ENCODE measurements at places on chromosomes 6 and 20.

GRCh38 chr6:49576618-49577017 is 26.1 kb downstream of the C6orf141 start:
- no peak for DNase-seq

DNA sequence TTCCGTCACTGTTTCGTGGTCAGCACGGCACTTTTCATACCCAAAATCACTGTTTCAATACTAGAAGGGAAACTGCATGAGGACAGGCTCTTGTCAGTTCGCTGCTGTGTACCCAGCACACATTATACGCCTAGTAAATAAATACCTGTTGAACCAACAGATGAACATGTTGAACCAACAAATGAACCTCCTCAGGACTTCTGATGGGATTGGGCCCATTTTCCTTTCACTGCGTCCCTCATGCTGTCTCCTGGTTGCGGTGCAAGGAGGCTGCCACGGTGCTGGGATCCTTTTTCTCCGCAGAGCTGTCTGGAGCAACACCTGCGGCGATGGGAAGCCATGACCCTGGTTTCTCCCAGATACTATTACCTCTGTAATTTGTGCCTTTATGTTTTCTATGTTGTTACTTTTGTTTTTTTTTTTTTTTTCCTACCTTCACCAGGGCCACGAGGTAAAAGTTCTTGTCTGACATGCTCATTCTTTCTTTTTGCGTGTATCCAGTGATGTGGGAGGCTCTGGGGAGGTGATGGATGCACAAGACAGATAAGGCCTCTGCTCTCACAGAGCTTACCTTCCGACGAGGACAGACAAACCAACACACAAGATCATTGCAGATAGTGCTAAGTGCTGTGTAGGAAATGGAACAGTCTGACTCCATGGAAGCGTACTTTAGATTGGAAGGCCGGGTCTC is 1.1 kb downstream of the VAPB start:
- DNase-seq = no peak

DNA sequence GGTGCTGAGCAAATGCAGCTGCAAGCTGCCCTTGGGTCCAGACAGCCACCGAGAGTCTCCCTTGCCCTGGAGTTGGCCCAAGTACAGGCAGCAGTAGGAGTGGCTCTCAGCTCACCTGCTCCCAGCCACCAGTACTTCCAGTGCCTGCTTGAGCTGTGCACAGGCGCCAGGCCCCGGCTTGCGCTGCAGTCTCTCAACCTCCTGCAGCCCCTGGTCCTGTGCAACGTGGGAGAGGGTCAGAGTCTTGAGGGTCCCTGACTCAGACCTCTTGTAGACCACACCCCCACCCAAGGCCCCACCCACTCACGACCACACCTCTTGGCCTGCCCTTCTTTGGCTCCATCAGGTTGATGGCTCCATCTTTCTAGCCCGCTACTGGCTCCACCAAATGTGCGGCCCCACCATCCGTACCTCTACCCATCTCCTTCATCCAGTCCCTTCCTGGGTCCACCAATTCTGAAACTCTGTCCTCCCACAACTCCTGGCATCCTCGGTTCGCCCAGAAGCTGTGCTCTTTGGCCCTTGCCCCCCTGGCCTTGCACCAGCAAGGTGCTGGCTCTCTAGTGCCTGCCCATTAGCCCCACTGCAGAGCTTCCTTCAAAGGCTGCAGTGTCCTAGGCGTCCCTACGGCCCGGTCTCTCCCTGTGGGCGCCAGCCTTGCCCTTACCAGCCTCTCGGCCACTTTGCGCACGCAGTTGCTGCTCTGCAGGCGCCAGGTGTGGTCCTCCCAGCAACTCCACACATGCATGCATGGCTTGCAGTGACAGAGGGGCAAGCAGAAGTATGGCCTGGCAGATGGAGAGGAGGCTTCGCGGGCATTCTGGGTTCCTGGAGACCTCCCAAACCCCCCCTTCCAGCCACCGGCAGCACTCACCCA is 16.5 kb upstream of the SPAG4 start:
- no peak for DNase-seq

DNA sequence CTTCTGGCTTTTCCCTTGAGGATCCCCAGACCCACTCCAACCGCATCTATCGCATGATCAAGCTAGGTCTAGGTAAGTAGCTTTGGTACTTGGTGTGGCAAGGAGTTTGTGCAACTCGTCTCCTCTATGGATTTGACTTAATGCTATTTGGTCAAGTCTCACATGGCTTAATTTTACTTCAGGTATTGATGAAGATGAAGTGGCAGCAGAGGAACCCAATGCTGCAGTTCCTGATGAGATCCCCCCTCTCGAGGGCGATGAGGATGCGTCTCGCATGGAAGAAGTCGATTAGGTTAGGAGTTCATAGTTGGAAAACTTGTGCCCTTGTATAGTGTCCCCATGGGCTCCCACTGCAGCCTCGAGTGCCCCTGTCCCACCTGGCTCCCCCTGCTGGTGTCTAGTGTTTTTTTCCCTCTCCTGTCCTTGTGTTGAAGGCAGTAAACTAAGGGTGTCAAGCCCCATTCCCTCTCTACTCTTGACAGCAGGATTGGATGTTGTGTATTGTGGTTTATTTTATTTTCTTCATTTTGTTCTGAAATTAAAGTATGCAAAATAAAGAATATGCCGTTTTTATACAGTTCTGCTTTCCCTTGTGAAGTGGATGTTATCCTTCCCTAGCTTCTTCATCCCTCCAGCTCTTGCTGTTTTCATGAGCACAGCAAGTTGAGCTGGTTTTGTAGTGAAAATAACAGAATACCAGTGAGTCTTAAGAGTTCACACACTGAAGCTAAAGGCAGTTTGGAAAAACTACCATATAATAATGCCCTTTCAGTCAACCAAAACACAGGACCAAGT is 3.8 kb downstream of the SLC35B2 start:
- no peak for DNase-seq

DNA sequence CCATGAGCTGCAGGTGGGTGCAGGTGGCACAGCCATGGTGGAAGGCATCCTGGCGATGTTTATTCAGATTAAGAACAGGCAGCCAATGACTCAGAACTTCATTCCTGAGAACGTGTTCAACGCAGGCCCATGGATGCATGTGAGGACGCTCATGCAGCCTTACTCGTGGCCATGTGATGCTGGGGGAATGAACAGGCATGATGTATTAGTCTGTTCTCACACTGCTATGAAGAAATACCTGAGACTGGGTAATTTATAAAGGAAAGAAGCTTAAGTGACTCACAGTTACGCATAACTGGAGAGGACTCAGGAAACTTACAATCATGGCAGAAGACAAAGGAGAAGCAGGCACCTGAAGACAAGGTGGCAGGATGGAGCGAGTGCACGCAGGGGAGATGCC is 146.6 kb downstream of the RNASET2 start:
- DNase-seq = no peak

GRCh38 chr6:44563397-44563796 is 175.9 kb downstream of the CDC5L start:
- no peak for DNase-seq

- DNase-seq = no peak
Measured at GRCh38 chr6:148507774-148508173, 165.1 kb downstream of the SASH1 start.

- no peak for DNase-seq
Measured at GRCh38 chr20:47847884-47848485, 62.7 kb upstream of the SULF2 start.

DNA sequence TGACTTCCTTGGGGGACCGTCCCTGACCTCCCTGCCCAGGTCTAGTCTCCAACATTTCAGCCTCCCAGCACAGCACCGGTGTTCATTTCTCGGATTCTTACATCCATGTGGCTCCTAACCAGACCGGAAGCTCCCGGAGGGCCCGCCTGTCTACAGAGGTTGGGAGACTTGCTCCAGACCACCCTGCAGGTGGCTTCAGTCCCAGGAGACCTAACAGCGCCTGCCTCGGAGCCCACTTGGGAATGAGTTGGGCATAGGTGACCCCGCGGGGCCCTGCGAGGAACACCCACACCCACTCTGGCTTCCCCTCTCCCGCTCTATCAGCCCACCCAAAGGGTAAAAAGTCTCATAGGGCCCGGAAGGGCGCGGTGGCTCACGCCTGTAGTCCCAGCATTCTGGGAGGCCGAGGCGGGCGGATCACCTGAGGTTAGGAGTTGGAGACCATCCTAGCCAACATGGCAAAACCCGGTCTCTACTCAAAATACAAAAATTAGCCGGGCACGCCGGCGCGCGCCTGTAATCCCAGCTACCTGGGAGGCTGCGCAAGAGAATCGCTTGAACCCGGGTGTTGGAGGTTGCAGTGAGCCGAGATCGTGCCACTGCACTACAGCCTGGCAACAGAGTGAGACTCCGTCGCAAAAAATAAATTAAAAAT is 5.4 kb downstream of the DPPA5 start:
- no peak for DNase-seq

- DNase-seq = no peak
Measured at GRCh38 chr20:57576002-57576401, 15.1 kb downstream of the PCK1 start.

DNA sequence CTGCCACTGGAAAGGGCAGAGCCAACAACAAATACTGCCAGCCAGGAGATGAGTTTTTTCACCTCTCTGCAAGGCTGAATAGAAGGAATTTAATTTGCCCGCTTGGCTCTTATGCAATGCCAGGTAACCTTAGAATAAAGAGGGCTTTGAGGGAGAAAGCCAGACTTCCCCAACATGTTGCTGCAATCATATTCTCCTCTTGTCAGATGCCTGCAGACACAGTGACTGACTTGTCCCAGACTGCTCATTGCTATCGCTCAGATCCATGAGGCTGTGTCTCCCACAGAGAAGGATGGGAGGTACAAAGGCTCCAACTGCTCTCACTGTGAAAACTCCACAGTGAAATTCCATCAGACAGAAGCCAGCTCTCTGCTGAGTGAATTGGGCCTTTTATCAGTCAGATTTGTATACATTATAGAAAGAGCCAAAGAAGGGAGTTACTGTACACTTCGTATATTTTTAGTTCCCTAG is 517.0 kb upstream of the ID4 start:
- no peak for DNase-seq

DNA sequence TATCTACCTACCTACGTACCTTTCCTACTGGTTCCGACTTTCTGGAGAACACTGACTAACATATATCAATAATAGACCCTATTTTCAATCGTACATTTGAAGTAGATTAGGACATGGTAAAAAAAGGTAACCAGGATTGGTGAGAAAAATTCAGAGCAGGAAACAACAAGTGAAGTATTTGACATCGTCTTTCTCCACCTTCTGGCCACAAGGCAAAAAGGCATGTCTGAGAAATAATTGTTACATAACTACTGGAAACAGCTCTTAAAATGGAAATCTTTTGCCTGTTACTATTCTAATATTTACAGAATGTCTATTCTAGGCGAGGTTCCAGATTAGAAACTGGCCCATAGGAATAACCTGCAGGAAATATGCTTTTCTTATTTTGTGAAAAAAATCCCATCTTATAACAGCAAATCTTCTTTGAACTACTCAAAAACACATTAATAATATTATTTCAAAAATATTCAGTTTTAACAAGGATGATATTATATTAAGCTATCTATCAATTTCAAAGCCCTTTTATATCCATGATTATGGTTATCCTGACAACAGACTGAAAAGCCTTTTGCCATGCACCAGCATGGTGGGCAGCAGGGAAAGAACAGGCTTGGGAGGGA is 80.8 kb downstream of the RCAN2 start:
- DNase-seq = no peak

DNA sequence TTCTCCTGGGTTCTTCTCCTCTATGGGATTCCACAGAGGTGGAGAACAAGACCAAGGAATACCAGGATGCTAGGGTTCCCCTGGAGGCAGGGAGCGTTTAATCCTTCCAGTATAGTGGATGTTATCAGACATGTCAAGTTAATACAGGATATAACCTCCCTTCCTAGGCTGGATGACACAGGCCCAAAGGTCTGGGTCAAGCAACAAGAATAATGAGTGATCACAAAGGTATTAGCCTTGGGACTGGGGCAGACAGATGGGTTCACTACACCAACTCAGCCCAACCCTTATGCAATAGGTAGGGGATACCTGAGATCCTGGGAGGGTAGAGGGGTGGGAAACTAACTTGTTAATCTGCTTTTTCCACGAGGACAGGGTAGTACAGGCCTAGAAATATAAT is 690.3 kb downstream of the HTR1B start:
- no peak for DNase-seq

- DNase-seq = no peak
Measured at GRCh38 chr6:156851454-156851921, 74.3 kb downstream of the ARID1B start.

GRCh38 chr6:75830959-75831885 is 82.2 kb downstream of the MYO6 start:
- peak; percentile 2 for DNase-seq

GRCh38 chr20:17431621-17432364 is 99.4 kb downstream of the BFSP1 start:
- peak; percentile 12 for DNase-seq

- DNase-seq = no peak
Measured at GRCh38 chr6:44538807-44539201, 151.3 kb downstream of the CDC5L start.

DNA sequence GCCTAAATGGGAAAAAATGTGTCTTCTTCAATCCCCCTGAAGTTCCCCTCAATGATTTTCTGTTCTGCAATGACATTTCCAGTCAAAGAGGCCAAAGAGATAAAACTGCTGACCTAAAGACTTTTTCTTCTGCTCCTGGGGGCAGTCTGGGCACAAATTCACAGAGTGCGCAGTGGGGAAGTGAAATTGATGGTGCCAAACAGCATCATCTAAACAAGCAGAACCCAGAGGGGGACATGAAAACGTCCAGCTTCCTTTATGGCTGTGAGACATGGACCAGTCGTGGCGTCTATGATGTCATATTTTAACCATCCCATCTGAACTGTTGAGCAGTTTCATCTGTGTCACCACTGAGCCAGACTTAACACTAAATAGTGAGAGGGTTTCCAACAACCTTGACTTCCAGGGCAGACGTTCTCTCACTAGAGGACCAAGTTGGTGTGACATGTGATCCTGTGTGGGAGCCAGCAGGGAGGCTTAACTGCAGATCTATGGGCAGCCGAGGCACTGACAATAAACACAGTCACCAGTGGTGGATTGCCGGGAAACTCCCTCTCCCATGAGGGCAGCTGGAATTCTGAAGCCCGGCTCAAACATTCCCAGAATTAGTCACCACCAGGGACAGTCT is 12.4 kb downstream of the SCML4 start:
- DNase-seq = no peak

GRCh38 chr6:144468709-144469108 is 183.6 kb downstream of the UTRN start:
- no peak for DNase-seq

GRCh38 chr6:108946695-108947094 is 98.5 kb downstream of the ARMC2 start:
- DNase-seq = no peak

DNA sequence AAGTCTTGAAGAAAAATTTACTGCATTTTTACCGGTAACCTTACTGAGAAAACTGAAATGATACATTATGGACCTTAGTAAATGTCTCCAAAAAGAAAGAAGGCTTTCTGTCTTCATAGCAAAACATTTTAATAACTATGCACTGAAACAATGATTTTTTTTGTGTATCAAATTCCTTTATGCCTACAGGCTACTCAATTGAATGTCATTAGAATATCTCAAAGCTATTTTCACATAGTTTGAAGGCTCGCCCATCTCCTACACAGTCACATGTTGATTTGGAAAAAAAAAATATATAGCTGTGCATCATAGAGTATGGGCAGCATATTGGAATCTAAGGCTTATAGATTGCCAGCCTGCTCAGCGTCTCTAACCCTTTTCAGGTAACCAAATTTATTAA is 12.0 kb upstream of the MLIP start:
- DNase-seq = no peak

Data from stimulated activated CD4-positive, alpha-beta T cell treated with anti-CD3 and anti-CD28 coated beads, Interleukin-15, amount 100 ng/mL, for 48 hours (primary cell).